Ureter (tissue), 1 donor: ENCODE measurements at places on chromosomes 3 and 15. TPM values are rescaled to one million over a fixed set of nuclear protein-coding genes. Genes with fewer than 3 reads are reported as not detected.
A peak's percentile ranks its signal among the peaks of the same experiment; 100 is the strongest.

GRCh38 chr15:68209272-68209671 lies 4.1 kb upstream of the CALML4 start:
- no peak for DNase-seq

DNA sequence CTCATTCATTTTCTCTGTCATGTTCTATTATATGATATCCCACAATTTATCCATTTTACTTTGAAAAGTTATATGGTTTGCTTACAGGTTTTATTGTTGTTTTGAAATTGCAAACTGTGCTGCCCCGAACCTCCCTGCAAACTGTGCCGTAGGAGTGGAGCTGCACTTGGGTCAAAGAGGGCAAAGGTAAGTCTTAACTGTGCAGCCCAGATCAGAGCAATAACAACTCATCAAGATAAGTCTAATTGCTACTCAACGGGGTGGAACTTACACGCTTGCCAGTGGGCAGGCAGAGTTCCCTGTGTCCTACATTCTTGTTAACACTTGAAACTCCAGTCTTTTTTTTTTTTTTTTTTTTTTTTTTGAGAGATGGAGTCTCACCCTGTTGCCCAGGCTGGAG lies 33.2 kb downstream of the ZDHHC19 start:
- DNase-seq, result no peak

- DNase-seq, result no peak
These were observed 16.5 kb downstream of the MYH15 start for GRCh38 chr3:108493862-108494261.

The CLRN1 gene
- not detected for total RNA-seq

DNA sequence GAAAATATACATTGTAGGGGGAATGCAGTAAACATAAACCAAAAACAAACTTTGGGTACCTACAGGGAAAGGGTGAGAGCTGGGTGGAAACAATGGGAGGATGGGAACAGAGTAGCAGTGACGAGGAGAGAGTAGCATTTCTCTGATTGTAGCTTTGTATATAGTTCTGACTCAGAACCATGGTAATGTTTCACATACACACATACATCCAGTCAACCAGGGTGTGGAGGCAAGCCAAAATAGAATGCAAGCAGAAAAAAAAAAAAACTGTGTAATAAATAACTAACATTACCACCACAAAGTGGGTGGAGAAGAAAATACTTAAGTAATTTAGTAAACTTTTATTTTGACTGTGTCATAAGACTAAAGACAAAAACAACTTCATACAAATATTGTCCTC lies 27.2 kb downstream of the BCL2A1 start:
- DNase-seq, result no peak

DNA sequence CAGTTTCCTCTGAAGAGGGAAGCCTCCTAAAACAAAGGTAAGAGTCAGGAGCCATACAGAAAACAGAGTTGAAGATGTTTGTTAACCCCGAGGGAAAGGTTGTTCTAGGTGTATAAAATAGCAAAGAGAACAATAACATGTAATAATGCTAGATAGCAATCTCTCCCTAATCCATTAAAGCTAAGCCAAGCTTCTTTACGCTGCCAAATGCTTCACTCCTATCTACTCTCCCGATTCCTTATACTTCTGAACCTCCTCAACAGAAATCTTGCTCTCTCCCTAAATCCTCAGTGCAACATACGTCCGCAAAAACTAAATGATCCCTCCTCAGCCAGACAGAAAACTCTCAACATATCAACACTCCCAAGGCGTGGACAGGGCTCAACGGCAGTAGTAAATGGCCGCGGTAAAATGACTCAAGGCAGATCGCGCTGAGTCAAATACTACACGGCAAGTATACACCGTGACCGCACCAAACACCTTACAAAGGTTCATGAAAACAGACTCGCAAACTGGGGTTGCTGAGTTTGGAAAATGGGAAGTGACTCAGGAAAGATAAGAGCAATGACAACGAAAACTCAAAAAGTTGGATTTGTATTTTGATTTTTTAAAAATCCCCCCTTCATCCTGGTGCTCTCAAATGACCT lies 682 bp downstream of the CLDND1 start:
- DNase-seq, result peak; percentile 58

- DNase-seq, result no peak
These were observed 330.3 kb downstream of the UACA start for GRCh38 chr15:70432924-70433495.

DNA sequence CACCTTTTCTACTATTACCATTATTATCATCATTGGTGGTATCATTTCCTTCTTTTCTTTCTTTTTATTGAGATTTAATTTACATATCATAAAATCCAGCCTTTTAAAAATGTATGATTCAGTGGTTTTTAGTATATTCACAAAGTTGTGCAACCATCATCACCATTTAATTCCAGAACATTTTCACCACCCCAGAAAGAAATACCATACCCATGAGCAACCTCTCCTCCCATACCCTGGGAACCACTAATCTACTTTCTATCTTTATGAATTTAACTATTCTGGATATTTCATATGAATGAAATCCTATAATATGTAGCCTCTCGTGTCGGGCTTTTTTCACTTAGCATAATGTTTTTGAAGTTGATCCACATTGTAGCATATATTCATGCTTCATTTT lies 29.1 kb downstream of the AAGAB start:
- no peak for DNase-seq

DNA sequence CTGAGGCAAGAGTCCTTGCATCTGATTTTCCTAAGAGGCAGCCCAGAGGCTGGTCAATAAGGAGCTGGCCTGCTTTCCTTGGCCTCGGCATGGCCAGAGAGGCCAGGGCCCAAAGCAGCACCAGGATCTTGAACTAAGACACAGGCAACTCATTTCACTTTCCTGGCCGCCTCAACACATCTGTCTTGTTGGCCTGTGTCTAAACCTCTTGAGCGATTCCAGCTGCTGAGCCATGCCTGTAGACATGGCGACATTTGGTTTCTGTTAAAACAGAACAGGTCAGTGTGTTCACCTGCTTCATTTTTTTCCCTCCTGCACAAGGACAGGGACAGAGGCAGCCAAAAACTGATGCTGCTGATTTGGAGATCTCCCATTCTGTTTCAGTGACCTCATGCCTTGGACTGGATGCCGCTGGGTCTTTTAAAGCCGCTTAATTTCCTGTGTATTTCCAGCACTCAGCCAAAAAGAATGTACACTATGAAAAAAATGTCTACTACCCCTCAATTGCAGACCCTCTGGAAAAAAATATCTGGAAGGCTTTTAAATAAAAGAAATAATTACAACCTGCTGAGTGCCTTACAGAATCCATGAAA lies 266.6 kb upstream of the ICE2 start:
- peak; percentile 50 for DNase-seq

DNA sequence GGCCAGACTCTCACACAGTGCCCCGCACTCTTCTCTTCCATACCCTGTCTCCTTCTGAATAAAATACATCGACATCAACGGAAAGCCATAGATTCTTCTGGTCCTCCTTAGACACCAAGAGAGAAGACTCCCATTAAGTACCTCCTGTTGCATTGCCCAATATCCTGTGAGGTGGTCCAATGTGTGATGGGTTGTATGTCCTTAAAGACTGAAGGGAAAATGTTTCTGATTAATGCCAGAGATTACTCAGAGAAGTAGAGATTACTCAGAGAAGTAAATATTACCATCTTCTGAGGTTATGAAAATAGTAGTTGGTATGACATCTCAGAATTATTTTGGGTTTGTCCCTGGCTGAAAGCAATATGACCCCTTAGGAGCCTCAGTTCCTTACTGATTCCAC lies 60.8 kb upstream of the GALNT15 start:
- DNase-seq, result no peak

GRCh38 chr3:175805825-175806224 lies 946.7 kb downstream of the NAALADL2 start:
- DNase-seq, result no peak

GRCh38 chr3:107884719-107885460 lies 205.9 kb downstream of the CD47 start:
- no peak for DNase-seq

The CFAP91 gene
- total RNA-seq, result 5.8 TPM

DNA sequence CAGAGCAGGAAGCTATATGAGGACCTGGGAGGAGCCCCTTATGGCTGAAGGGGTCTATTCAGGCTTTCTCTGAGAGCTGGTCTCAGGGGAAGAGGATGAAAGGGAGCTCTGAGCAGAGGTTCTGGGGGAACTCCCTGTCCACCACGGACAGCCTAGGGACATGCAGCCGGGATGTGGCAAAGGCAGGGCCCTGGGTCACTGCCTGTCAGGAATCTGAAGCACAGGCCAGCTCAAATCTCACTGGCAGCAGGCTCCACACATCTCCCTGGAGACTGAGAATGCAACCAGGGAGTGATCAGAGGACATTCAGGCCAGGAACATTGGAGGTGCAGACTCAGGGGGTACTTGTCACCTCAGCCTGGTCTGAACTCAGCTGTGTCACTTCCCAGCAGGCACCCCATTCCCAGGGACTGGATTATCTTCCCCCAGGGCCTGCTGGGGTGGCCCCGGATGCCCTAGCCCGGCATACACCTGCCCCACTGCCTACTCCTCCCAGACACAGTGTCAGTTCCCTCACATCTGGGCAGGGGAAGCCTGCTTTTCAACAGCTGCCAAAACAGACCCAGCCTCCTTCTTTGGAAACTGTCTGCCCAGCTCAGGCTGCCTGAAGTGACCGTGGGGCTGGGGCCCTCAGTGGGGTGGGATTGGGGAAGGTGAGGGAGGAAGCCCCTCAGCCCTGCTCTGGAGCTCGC lies 18.3 kb upstream of the SEMA3F start:
- no peak for DNase-seq

DNA sequence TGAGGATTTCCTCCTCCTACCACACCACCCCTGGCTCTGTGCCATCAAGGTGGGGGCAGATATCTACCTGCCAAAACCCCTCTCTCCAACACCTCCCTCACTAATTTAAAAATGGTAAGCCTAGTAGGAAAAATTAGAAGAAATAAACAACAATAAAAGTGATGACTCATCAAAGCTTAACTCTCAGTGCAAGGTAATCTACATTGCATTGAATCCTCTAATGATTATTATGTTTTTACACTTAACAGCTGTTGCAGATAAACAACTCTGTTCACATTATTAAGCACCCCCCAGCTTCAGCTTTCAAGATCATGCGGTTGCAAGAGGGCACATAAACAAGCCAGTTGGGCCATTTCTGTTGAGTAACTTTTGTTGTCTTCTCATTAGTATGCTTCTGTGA lies 396.1 kb upstream of the ATP11B start:
- DNase-seq, result no peak

DNA sequence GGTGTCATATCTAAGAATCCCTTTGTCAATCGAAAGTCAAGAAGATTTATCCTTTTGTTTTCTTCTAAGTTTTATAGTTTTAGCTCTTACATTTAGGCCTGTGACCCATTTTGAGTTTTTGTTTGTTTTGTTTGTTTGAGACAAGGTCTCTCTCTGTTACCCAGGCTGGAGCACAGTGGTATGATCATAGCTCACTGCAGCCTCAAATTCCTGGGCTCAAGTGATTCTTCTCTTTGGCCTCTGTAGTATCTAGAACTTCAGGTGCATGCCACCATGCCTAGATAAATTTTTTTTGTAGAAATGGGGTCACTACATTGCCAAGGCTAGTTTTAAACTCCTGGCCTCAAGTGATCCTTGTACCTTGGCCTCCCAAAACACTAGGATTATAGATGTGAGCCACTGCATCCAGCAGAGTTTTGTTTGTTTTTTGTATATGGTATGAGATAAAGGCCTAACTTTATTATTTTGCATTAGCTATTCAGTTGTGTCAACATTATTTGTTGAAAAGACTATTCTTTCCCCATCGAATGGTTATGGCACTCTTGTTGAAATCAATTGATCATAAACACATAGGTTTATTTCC lies 5.8 kb upstream of the MYO5C start:
- DNase-seq, result no peak

The ZDHHC3 gene
- total RNA-seq, result 151 TPM

GRCh38 chr3:139454346-139454745 lies 22.0 kb downstream of the RBP2 start:
- DNase-seq, result no peak

The ATP10A gene
- total RNA-seq, result 10.6 TPM

DNA sequence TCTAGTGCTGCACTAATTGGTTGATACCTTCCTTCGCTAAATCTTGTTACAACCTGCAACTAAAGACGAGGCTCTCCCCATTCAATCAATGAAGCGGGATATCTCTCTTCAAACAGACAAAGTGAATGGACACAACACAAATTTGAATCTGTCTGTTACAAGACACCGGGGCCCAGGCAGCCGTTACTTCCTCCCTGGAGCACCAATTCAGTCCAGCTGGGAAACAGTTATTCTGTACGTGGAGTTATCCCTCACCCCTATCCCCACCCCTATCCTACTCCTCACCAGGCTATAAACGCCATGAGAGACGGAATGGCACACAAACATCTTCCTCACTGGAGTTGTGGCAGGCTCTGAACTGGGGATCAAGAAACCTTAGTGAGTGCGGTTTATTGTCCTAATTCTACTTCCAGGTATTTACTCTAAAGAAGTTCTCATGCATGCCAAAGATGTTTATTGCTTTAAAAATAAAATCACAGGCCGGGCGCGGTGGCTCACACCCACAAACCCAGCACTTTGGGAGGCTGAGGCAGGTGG lies 181.8 kb downstream of the FOXP1 start:
- DNase-seq, result no peak

GRCh38 chr3:149371001-149371722 lies 6.3 kb downstream of the TM4SF1 start:
- DNase-seq, result no peak

- DNase-seq, result no peak
These were observed 37.1 kb downstream of the RPL39L start for GRCh38 chr3:187102073-187102634.

DNA sequence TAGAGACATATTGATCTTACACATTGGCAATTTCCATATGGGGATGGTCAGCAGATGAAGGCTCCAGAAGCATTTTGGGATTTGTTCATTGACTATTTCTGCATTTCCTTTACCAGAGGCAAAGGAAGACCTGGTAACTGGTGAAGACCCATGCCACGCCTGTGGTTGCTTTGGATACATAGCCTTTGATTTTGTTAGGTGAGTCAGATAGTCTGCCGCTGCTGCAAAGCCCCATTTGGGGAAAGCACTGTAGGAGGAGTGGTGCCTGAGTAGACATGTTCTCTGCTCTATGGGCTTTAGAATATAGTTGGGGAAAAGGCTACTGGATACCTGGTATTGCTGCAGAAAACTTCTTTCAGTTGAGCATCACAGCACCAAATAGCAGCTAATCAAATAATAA lies 56.8 kb downstream of the TFG start:
- DNase-seq, result no peak

The SERP1 gene
- 100 TPM for total RNA-seq
